Activated CD4-positive, alpha-beta T cell treated with anti-CD3 and anti-CD28 coated beads for 4 hours (primary cell): ENCODE measurements at places on chromosomes 12 and 14.

DNA sequence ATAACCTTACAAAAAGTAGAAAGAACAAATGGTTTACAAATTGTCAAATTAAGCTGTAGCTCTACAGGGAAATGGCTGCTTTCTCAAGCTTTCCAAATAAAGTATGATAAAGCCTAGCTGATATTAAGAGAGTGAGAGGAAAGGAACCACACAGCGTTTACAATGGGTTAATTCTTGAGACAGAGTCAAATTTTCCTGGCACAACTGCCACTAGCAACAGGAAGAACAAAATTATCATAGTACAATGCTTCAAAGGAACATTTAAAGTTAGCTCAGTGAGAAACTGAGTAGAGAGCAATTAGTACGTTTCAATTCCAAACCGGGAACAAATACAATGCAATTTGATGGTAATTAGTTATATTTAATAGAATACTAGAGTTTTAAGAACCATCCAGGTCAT, 116.0 kb downstream of the PPP1R12A start:
- DNase-seq: no peak

GRCh38 chr14:63551332-63551731, 8.2 kb upstream of the PPP2R5E start:
- DNase-seq: no peak

- no peak for DNase-seq
Observed at GRCh38 chr12:67427336-67427735, 158.2 kb downstream of the CAND1 start.

DNA sequence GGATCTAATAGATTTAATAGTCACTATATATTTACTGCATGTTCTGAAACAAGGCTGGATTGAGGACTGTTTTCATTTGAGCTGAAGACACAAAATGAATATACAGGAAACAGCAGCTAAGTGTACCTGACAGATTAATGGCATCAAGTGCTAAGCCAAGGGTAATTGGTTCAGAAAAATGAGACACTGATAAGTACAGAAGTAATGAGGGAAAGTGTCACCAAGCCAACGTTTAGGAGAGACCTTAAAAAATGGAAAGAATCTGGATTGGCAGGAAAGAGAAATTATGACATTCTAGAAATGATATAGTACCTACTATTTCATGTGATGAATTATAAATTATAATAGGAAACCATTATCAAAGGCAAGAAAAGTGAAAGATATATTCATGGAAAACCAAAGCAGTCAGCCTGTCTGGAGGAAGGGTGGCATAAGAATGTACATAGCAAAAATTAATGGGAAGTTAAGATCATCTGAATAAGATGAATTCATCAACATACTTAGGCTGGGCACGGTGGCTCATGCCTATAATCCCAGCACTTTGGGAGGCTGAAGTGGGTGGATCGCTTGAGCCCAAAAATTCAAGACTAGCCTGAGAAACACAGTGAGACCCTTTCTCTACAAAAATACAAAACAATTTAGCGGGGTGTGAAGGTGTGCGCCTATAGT, 21.0 kb upstream of the DUSP16 start:
- DNase-seq: no peak

GRCh38 chr14:105436891-105437722, 17.5 kb downstream of the MTA1 start:
- DNase-seq: no peak

DNA sequence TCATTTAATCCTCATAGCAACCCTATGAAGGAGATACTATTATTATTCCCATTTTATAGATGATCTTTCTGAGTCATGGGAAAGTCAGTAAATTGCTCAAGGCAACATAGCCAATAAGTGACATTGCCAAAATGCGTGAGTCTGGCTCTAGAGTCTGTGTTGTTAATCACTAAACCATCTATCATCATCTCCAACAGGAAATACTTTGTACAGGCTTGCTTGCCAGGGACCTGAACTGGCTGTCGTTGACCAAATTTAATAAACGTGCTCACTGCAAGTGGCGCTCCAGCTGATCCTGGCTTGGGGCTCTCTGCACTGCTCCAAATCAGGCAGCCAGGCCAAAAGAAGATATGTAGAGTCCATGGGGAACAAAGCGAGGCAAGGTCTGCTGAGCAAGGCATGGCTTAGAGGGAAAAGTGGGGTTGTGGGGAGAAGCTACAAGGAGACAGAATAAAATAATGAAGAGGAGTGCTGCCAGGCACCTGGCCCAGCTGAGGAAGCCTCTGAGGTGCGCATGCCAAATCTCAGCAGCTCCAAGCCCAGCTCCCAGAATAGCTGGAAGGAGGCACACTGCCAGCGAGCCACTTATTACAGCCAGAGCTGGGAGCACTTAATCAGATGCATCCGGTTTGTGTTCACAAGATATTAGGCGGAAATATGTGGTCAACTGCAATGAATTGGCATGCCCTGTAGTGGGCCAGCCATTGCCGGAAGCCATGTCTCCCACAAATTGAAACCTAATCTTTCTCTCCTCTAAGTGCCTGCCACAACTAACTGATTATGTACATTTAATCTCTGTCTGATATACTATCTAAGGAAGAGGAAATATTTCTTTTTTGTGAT, 43.3 kb upstream of the PTPRO start:
- no peak for DNase-seq

DNA sequence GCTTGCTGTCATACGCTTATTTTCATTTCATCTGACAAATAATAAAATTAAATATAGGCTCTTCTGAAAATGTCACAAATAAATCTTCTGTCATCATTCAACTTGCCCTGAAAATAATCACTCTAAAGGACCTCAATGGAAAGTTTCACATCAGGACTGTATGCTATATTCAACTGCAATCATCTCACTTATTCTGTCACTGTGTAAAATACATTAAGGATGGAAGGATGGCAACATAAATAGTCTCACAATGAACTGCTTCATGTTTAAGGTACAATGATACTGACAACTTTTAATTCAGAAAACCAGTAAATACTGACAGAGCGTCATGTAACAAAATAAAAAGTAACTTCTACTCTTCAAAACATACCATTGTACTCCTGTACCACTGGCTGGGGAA, 82.1 kb downstream of the CEP83 start:
- no peak for DNase-seq

DNA sequence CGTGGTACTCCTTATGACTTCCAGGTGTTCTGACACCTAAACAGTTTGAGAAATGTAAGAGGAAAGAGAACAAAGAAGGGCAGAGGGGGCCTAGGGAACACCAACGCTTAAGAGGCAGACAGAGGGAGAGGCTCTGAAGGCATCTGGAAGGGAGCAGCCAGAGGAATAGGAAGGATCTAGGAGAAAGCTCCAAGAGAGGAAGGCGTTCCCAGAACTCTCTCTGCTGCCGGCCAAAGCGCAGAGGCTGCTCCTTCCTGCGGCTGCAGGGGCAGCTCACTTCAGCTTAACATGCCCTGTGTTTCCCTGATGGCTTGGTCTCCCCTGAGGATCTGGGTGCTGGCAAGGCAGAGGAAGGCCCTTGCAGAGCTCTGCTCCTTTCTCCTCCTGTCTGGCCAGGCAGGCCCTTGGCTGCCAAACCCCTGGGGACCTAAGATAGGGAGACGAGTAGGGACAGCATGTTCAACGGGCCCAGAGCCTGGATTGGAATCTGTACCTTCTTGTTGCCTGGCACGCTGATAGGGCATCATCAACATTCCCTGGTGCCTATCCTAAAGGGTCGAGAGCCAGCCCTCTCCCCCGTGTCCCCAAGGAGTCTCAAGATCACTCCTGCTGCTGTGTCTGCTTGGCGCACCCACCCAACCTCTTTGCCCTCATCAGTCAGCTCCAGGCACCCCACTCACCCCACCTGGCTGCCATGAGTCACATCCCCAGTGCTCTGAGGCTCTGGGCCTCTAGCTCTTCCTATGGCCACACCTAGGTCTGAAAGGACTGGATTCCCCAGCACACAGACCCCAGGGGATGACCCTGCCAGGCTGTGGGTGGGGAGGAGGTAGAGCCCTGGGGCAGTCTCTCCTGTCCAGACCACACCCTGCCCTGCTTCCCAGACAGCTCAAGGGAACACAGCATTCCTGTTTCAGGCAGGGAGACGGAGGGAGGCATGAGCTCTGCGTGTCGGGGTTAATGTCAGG, 45.6 kb downstream of the LTBP2 start:
- no peak for DNase-seq

DNA sequence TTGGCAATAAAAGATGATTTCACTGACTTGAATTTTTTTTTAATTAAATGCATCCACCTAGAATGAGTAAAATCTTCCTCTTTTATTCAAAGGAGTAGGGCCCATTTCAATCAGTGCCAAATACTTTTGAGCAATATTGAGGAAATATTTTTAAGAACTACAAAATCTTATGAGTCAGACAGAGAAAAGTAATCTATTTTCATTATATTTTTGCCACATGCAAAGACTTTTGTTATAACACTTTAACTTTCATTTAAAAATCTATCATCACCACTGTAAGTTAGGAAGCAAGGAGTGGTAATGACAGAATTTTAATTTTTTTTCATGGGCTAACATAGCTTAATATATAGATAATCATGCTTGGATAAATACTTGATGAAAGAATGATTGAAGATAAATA, 345.2 kb upstream of the KITLG start:
- no peak for DNase-seq

DNA sequence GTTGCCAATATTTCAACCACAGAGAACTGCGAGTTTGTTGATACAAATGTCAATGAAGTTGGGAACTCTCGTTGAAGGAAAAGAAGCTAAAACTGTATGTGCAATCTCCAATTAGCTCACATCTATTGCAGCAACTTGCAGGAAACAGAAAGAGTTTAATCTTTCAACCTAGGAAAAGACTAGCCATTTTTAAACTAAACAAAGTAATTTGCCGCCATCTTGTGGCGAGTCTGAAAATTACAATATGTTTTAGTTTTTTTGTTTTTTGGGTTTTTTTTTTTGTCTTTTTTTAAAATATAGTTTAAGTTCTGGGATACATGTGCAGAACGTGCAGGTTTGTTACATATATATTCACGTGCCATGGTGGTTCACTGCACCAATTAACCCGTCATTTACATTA, 131.2 kb upstream of the FOXG1 start:
- DNase-seq: no peak

DNA sequence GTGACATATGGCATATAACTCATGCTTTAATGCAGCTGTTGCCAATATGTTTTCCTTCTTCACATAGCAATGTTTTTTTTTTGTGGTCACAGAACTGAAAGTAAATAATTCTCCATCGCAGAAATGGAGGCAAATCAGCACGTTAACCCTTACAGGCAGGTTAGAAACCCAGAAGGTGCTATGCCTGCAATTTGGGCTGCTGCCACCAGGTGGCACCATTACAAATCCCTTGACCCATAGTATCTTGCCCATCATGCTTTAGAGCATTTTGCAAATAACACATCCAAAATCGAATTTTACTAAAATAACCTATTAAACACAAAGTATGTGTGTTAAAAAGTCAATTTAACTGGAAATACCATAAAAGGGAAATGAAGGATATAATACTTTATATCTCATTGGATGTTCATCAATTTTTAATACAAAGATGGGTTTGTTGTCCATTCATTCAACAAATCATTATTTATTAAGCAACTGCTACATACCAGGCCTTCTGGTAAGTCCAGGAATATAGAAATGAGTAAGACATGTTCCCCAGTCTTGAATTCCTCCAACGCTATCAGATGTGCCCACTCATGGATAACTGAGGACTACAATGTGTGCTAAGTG, 340.1 kb downstream of the GLT1D1 start:
- no peak for DNase-seq

DNA sequence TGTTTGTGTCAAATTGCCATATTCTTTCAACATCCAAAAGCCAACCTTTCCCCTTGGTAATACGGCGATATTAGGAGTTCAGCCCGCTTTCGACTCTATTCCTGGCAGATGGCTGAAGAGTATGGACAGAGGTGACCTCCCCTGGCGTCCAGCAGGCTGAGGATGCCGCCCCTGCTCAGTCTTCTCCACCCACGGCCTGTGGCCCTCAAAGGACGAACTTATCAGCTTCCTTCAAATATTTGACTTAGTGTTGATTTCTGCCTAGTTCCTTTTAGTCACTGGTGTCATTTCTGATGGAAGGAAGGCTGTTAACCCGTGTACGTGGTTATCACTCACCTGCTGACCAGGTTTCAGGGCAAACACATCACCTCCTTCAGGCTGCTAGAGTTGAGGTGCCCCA, 65.0 kb downstream of the TESC start:
- DNase-seq: no peak

GRCh38 chr12:88496891-88497371, 83.3 kb downstream of the KITLG start:
- DNase-seq: no peak

GRCh38 chr12:20695232-20695631, at the start of gene SLCO1C1:
SLCO1C1 (plus strand) TSS chr12:20695332; CDS start chr12:20699577, 4,245 bp downstream.
- DNase-seq: no peak

DNA sequence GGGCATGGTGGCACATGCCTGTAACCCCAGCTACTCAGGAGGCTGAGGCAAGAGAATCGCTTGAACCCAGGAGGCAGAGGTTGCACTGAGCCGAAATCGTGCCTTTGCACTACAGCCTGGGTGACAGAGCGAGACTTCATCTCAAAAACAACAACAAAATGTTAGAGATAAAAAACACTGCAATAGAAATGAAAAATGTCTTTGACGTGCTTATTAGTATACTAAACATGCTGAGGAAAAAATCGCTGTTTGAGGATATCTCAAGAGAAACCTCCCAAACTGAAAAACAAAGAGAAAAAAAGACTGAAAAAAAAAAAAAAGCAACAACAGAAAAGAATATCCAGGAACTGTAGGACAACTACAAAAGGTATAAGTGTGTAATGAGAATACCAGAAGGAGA, 15.2 kb upstream of the APOLD1 start:
- DNase-seq: no peak

- DNase-seq: no peak
Observed at GRCh38 chr14:38158468-38158867, 49.2 kb upstream of the SSTR1 start.

DNA sequence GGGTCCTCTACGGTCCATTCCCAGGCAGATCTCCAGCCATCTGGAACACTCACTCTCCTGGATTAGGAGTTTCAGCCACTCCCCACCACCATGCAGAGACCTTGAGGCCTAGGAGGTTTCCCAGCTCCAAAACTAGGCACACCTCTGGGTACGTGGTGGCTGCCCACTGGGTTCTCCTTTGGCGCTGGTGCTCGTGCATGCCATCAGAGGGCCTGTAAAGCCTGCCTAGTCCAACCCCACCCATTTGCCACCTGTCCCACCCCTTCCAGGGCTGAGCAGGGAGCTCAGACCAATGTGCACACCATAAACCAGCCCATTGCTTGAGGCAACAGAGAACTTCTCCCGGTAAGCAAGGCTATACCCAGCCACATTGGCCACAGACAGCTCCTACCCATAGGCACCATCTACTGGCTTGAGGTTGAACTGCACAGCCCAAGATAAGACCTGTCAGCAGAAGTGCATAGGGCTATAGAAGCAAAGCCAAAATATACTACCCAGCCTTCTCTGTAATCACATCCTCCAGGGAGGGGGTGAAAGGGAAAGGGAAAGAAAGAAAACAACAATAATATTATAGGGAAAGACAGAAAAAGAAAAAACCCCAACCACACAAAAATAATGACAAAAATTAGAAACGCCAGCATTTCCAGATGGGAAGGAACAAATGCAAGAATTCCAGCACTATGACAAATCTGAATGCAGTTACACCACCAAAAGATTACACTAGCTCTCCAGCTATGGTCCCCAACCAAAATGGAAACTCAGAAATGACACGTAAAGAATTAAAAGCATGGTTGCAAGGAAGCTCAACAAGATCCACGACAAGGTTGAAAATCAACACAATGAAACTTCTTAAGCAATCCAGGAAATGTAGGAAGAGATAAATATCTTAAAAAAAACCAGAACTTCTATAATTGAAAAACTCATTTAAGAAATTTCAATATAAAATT, 111.9 kb upstream of the CCDC175 start:
- DNase-seq: no peak

- no peak for DNase-seq
Observed at GRCh38 chr12:74899031-74899829, 310.4 kb downstream of the KCNC2 start.
